ENCODE measurements at places on chromosomes 11 and 22.

GRCh38 chr11:57779276-57779675 lies 17.7 kb downstream of the CTNND1 start:
- DNase-seq, result no peak

DNA sequence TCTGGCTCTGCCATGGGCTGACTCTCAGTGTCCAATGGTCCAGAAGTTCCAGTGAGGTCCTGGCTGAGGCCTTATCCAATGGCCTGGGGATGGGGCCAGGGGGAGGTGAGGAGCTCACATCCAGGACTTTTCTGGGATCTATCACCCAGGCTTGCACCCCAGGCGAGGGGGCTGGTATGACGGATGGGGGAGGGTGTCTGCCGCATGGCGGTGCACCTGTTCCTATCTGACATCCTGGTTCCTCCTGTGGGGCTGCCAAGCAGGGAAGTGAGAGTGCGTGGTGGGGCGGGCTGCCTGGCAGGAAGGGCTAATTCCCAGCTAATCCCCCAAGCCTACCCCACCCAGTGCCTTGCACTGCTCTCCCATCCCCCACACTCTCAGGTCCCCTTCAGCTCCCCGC lies 102.1 kb downstream of the NECTIN1 start:
- DNase-seq, result no peak

GRCh38 chr22:38699143-38699542 lies 1.6 kb downstream of the JOSD1 start:
- DNase-seq, result no peak

DNA sequence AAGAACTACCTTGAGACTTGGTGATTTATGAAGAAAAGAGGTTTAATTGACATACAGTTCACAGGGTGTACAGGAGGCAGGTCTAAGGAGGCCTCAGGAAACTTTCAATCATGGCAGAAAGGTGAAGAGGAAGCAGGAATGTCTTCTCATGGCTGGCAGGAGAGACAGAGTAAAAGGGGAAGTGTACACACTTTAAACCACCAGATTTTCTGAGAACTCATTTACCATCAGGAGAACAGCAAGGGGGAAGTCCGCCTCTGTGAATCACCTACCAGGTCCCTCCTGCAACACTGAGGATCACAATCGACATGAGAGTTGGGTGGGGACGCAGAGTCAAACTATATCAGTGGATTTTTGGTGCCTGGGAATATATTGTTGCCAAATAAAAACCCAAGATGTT lies 40.3 kb upstream of the OR5D13 start:
- DNase-seq, result no peak

DNA sequence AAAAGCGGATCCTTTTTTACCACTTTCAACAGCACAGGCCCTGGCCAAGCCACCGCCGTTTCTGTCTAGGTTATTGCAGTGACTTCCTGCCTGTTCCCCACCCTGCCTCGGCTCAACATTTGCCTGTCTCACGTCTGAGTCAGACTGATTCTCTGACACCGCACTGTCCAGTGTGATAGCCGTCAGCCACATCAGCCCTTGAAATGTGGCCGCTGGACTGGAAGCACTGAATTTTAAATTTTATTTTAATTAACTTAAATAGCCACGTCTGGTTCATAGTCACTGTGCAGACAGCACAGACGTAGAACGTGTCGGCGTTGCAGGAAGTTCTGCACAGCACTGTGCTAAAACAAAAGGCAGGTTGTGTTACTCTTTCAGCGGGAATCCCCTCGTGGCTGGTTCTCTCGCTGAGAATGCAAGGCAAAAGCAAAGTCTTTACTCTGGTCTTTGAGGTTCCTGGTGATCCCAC lies 56.3 kb upstream of the ADSL start:
- no peak for DNase-seq

DNA sequence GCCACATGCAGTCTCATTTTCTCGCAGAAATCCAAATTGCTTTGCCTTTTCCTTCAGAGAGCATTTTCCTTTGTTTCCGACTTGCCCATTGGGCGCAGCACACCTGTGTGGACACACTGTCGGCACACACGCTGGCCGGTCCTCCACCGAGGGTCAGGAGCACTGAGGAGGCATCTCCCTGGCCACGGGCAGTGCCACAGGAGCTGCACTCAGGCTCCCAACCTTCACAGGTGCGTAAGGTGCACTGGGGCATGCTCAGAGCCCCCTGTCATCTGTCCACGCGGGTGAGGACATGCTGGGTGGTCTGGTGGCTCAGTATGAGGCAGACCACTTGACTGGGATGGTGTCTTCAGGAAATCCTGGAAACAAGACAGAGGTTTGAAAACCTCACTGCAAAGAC lies 779.1 kb downstream of the BRD1 start:
- no peak for DNase-seq

DNA sequence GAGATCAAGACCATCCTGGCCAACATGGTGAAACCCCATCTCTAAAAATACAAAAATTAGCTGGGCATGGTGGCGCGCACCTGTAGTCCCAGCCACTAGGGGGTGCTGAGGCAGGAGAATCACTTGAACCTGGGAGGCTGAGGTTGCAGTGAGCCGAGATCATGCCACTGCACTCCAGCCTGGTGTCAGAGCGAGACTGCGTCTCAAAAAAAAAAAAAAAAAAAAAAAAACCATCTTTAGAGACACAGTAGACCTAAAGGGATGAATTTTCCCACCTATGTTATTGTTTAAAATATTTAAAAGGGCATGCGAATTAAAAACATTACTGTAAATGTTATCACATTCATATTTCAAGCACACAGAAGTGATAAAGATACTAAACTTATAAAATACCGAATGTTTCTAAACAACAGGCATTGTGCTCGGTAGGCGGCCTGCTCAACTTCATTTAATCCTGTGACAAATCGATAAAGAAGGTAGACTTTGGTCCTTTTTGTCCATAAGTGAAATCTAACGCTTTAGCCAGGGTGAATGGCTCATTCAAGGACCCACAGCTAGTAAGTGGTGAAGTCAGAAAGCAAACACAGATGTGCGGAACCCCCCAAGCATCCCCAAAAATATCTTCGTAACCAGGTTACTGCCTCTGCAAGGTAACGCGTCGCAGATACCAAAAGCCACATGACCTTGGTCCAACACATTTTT lies 16.1 kb downstream of the NCAPD3 start:
- DNase-seq, result no peak

DNA sequence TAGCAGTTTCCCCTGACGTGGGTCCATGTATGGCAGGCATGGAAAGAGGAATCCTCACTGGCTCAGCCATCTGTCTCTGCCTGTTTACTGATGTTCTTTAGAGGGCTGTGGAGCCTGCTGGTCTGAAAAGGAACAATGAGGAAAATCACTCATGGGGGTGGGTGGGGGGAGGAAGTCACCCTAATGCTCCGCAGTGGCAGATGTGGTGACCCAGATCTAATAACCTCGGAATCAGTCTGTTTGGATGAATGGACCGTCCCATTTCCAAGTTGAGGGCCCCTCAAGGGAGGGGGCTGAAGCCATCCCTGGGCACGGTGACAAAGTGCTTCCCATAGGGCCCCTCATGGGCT lies 4.4 kb downstream of the BCR start:
- DNase-seq, result no peak

- DNase-seq, result no peak
These were observed 13.6 kb upstream of the OR56B1 start for GRCh38 chr11:5722622-5723021.

DNA sequence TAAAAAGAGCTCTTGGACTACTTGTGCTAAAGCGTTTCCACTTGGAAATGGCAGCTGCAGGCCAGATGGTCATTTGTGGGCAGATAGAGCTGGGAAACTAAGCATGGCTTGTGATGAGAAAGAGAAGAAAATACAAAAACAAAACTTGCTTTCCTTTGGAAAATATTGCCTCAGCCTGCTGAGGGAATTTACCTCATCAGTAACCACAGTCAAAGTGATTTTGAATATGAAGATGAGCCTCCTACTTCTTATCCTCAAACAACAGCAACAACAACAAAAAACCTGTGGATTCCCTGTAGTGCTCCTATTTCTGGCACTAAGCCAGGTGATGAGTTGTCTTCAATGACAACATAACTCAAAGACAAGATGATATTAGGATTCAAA lies 62.7 kb upstream of the FIBIN start:
- no peak for DNase-seq

DNA sequence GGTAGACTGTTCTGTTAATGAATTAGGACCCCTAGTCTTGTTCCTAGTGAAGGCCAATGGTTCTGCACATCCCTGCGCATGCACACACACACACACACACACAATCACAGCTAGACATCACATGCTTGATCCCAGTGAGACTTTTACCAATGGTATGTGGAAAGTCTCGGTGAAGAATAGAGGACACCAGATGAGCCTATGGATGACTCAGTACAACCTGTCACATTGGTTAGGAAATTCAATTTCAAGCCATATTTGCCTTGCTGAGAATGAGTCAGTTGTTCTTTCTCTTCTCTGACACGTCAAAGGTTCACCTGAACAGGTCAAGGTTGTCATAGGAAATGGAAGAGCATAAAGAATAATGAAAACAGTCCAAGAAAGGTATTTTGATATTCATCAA lies 122.0 kb downstream of the SLC17A6 start:
- no peak for DNase-seq

DNA sequence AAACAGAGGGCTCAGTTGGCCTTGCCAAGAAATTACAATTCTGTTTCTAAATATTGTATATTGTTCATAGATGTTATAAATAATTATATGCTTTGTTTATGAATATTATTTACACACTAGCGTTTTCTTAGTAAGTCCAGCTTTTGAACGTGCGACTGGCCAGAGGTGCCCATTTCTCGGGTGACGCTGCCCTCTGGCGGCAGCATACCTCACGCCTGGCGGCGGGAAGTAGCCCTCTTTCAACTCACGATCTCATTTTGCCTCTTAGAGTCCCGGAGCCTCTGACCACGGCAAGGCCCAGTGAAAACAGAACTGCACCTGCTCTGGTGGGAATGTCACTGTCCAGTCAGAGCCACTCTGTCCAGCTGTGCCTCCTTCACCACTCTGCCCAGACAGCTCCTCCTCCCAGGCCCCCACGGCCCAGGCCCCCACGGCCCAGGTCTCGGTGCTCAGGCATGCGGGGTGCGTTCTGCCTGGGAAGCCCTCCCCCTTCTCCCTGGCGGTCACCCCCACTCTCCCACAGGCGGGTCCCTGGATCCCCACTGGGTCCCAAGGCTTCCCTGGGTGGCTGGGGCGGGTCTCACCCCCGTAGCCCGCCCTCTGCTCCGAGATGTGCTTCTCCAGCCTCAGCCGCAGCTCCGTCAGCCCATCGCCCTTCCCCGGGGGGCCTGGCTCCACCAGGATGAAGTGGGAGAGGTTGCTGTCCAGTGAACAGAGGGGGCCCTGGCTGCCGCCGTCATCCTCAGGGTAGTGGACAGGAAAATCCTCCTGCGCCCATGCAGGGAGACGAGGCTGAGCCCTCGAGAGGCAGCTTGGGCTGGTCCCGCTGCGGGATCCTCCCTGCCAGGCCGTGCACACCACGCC lies 19.3 kb downstream of the TSSC4 start:
- DNase-seq, result peak; percentile 96

DNA sequence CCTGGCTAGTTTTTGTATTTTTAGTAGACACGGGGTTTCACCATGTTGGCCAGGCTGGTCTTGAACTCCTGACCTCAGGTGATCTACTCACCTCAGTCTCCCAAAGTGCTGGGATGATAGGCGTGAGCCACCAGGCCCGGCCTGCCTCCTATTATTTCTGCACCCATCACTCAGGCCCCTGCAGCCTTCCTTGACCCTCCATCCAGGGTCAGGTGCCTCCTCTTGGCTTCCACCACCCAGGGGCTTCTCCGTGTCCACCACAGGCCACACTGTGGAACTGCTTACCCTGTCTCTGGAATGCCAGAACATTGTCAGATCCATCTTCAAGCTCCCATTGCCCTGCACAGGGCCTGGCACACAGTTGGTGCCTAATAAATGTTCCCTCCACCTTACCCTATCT lies 75.4 kb upstream of the RTL6 start:
- no peak for DNase-seq

DNA sequence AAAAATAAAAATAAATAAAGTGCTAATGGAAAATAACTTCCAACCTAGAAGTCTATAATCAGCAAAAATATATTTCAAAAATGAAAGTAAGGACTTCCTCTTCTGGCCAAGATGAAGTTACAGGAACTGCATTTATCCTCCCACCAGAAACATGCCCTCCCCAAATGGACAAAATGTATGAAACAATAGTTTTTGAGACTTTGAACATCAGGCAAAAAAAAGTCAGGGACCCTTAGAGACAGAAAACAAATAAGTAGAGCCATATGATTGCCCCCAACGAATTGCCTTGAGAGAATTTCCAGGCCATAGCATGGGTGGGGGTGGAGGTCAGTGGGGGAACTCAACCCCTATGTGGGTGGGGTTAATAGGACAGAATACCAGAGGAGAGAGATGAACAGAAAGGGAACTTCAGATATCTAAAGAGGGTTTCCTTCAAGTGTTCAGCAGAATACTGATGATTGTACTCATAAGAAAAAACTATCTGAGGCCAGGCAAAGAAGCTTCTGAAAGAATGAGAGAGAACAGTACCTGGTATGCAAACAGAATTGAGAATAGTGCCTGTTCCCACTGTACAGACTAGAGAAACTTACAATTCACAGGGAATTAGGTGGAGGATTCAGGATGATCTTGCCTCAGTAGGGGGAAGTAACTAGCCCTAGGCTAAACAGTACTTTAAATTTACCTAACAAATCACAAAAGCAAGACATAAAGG lies 26.6 kb upstream of the IL10RA start:
- no peak for DNase-seq

DNA sequence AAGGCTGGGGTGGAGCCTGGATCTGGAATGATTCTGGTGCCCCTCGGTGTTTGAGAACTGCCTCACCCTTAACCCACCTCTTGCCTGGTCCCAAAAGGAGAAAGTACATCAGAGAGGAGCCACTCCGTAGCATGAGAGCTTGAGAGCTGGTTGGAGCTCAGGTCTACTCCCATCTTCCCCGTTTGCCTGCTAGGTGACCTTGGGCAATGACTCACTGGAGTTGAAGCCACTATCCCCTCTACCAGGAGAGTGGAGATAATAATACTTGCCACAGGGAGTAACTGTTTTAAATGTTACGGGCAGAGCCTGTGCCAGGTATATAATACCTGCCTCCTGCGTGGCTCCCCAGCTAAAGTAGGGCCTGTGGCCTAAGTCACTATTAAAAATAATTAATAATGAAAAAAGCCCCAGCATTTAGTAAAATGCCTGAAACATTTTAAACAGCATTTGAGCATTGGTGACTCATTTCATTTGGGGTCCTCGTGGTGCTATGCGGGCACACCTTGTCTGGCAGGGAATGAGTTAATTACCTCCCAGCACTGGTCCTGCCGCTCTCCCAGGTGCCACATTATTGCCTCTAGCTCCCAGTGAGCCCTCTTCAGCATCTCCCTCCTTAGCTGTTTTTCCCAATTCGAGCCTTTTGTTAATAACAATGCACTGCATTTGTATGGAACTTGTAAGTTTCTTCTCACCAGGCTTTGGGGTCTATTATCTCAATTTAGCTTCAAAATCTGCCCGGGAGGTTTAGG lies 22.5 kb downstream of the CYTH4 start:
- no peak for DNase-seq

- DNase-seq, result peak; percentile 97
These were observed 14.8 kb downstream of the PLAAT3 start for GRCh38 chr11:63599211-63600122.

GRCh38 chr22:39389420-39389819 lies 10.2 kb upstream of the TAB1 start:
- no peak for DNase-seq
